Kidney (tissue), 22 donors: ENCODE measurements at places on chromosomes 4 and X. TPM values are rescaled to one million over a fixed set of nuclear protein-coding genes. Genes with fewer than 3 reads are reported as not detected.

DNA sequence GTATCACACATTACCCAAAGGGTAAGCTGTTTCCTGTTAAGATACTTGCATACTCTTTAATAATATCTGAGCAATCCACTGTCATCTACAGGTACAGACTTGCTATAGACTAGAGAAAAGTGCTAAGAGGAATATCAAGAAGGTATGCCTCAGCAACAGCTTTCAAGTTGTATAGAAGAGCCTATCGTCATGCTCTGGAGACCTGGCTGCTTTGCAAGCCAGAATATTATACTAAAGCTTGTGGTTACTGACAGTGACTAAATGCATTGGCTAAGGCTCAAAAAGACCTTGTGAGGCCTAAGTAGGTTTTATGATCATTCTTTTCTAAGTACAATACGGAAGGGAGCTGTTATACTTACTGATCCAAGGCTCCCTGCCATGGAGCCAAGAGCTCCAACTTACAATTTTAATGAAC lies 11.3 kb downstream of the LAMP2 start:
- no peak for DNase-seq

- DNase-seq: no peak
These were observed 116.0 kb downstream of the CT47B1 start for GRCh38 chrX:120759685-120760084.

DNA sequence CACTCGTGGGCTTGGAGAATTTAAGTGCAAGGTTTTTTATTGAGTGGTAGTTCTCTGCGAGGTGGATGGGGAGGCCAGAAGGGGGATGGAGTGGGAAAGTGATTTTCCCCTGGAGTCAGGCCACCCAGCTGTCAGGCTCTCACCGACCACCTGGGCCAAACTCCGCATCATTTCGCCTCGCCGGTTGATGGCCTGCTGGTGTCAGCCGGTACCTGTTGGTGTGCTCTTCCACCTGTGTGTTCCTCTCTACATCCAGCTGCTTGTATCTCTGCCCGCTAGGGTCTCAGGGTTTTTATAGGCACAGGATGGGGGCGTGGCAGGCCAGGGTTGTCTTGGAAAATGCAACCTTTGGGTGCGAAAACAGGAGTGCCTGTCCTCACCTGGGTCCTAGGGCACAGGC lies 200.9 kb downstream of the DACH2 start:
- DNase-seq: no peak

DNA sequence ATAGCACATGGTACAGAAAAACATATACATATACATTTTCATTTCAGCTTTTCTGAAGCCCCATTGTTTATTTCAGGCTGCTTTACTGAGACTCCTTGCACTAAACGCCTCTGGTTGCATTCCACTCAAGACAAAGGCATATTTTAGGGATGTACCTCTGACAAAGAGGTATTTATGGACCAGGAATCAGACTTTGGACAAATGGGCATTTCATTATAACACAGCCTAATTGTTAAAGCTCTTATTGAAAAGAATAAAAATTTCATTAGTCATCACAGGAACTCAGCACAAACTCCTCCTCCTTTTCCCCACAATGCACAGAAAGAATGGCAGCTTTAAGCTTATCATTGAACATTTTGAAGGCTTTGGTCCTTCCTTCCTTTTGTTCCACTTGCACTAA lies 62.9 kb upstream of the UGT8 start:
- no peak for DNase-seq

DNA sequence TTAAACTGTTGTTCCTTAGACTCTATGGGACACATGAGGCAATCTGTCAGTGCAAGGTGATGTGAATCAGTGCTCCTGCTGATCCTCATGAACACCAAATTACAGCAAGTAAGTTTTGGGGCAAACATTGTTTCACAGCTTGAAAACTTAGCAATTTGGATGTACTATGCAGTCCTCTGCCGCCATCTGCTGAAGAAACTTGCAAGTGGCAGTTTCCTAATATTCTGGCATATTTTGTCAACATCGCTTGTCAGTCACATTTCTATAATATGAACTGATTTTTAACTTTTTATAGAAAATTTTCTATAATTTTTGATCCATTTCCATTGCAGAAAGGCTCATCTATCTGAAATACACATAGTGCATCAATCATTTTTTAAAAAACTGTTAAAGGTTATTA lies 56.3 kb downstream of the ZAR1 start:
- no peak for DNase-seq

- DNase-seq: peak; percentile 41
These were observed at the start of gene LONRF3 for GRCh38 chrX:118974088-118974907. LONRF3 (plus strand) TSS chrX:118974618; CDS start chrX:118974781, 163 bp downstream.

USP17L15 gene
- polyA plus RNA-seq: not detected

GRCh38 chrX:1496076-1496475 lies 40.9 kb downstream of the P2RY8 start:
- no peak for DNase-seq

GRCh38 chr4:127916512-127916911 lies 35.8 kb downstream of the PLK4 start:
- no peak for DNase-seq

GRCh38 chr4:122960611-122961000 lies 38.2 kb upstream of the NUDT6 start:
- no peak for DNase-seq

- no peak for DNase-seq
These were observed 51.5 kb upstream of the TBC1D9 start for GRCh38 chr4:140807491-140808252.
